ENCODE measurements at places on chromosomes 1 and 21.

GRCh38 chr1:21264898-21265297 is 25.4 kb downstream of the ECE1 start:
- DNase-seq = no peak

- DNase-seq = no peak
These were observed 2.1 kb downstream of the PCP4L1 start for GRCh38 chr1:161260376-161261260.

DNA sequence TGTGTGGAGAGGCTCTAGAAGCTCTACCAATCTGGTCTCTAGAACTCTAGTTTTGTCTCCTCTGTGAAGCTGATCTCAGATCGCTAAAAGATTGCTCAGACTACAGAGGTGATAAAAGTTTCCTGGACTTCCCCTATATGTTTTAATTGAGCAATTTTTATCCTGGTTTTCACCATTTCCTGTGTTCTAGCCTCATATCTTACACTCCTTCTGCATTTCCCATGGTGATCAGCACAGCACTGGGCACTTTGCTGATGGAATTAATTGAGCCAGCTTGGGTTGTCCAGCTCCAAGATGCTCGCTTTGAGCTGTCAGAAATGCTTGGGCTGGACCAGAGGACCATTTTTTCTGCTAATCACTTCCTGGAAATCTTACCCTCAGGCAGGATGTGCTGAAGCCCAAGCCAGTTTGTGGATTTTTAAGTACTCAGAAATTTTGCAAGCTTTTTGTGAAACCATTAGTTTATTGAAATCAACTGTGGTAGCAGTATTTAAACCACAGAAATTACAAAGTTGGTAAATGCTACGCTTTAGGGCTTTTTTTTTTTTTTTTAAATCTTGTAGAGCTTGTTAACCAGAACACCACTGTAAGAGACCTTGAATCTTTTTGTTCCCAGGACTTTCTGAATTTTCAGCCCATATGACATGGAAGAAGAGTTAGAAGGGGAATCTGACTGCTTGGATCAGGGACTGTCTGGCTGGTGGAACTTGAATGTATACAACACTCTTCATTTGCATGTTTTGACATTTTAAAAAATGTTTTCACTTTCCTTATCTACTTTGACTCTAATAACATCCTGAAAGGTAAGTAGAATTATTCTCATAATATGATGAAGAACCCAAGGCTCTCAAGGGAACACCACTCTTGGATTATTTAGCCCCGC is 28.4 kb downstream of the CD48 start:
- DNase-seq = no peak

GRCh38 chr1:2124446-2125198 is 70.0 kb downstream of the FAAP20 start:
- DNase-seq = no peak

DNA sequence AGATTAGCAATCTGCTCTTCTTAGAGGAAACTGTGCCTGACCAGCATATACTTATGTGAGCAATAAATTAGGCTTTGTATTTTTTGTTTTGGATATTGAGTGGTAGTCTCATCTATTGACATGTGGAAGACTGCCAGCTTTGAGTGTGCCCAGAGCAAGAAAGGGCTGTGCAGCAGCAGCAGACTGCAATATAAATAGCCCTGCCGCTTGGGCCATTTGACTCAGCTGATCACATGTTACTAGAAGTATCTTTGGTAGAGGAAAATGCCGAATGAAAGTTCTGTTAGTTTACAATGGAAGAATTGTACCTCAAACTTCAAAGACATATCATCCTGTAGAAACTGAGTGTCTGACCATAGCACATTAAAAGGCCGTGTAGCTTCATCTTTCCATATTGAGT is 9.1 kb upstream of the PSMB2 start:
- no peak for DNase-seq

- DNase-seq = no peak
These were observed 672.8 kb downstream of the LMO4 start for GRCh38 chr1:88001460-88001859.

- DNase-seq = no peak
These were observed 8.4 kb downstream of the ANKRD45 start for GRCh38 chr1:173661271-173661670.

DNA sequence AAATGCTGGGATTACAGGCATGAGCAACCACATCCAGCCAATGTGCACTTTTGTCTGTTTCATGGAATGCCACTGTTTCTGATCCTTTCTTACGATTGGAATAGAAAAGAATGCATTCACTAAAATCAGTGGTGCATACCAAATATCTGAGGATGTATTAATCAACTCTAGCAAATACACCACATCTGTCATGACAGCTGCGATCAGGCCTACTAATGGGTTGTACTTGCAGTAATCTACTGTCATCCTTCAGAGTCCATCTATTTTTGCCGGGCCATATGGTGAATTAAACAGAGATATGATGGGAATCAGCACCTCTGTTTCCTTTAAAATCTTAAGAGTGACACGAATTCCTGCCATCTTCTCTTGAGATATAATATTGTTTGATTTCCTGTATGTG is 8.5 kb upstream of the USP1 start:
- DNase-seq = no peak

DNA sequence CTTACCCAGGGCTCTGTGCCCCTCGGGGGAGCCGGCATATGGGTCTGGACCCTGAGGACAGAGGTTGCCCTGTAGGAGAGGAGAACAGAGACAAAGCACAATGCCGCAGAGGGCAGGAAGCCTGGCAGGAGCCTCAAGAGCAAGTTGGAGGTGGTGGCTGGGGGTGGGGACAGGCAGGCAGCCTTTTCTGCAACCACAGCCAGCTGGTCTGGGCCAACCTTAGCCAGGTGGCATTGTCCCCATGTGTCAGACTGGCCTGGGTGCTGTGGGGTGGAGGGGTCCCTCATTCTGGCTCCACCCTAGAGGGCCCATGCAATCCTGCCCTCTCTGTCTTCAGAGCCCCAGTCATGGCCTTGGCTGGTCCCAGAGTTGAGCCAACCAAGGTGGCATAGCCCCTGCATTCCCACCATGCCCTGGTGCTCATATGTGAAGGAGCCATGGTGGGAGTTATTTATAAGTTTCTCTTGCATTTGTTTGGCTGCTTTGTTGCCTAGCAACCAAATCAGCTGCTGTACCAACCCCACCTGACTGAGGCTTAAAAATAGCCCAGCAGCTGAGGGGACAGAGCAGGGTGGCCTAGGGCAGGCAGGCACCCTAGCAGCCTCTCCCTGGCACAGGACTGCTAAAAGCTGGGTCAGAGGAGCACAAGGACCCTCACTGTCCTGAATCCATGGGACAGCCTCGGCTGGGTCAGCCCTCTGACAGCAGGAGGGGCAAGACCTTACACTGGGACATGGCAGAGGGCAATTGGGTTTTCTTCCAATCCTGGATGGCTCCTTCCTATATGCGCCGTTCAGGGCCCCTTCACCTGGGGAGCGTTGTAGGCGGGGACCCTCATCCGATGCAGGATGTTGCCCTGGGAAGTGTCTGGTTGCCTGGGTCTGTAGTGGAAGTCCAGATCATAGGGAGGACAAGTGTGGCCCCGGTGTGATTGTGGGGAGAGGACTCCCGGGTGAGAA is 19.5 kb downstream of the MAP7D1 start:
- no peak for DNase-seq

DNA sequence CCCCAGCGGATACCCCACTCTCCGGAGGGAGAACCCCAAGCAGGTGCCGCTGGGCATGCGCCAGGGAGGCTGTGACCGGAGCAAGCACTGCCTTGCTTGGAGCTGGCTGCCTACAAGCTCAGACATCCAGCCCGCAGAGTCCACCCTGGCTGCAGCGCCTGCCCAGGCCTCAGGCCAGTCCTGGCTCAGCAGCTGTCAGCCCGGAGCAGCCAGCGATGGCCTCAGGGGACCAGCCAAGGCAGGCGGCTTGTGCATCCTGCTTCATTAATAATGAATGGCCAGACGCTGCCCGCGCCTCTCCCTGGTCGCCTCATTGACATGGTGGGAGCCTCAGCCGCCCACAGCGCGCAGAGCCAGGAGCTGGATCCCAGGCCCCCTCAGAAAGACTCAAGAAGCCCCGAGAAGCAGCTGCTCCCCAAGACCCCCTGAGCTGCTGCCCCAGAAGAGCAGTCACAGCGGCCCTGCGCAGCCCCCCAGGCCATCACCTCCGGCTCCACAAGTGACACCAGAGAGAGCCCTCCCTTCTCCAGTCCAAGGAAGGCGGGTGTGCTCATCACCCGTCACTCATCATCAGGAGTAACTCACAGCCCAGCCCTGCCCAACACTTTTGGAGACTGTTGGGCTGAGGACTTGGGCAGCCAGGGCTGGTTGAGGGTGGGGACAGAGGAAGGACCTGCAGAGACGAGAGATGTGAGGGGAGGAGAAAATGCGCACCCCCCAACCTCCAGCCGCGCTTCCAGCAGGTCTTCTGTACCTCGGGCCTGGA is 19.6 kb downstream of the KCNAB2 start:
- DNase-seq = no peak

DNA sequence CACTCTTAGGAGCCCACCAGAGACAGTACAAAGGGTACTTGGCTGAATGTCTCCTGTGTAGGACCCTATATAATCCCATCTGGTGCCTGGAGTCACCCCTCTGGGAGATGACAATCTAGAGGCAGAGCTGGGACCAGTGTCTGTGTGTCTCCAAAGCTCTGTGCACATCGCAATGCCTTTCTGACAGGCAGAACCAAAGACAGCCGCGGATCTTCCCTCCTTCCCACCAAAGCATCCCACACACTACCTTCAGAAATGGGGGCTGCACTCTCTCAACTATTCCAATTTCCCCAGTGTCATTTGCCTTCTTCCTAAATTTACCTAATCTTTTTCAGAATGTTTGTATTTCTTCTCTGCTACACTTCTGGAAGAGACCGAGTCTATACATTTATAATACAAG is 12.0 kb downstream of the PGBD5 start:
- DNase-seq = no peak

- DNase-seq = no peak
These were observed 25.2 kb downstream of the COL6A1 start for GRCh38 chr21:46006547-46007491.

GRCh38 chr1:28194326-28195035 is 18.0 kb upstream of the PTAFR start:
- DNase-seq = no peak

GRCh38 chr21:41367945-41368734 is 6.3 kb downstream of the MX2 start:
- no peak for DNase-seq

- no peak for DNase-seq
These were observed 437.6 kb downstream of the PTPRU start for GRCh38 chr1:29673669-29674626.

DNA sequence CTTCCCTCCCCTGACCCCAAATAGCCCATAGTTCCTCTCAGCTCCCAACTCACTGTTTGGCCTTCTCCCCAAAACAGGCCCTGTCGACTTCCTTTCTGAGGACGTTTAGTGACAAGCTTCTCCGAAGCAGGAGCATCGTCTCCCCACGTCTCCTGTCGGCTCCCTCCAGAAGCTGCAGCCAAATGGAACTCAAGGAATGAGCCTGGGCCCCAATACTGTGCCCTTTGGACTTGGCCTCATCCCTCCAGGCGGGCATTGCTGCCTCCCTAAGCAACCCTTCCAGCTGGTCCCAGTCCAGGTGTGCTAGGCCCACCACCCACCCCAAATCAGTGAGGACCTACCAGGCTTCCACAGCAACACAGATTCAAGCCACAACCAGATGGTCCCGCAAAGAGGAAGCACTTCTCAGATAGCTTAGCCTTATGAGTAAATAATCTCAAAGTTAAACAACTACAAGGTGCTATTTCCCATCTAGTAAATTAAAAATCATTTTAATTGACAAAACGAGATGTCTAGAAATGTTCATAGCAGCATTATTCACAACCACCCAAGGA is 33.0 kb downstream of the ACOT7 start:
- no peak for DNase-seq

DNA sequence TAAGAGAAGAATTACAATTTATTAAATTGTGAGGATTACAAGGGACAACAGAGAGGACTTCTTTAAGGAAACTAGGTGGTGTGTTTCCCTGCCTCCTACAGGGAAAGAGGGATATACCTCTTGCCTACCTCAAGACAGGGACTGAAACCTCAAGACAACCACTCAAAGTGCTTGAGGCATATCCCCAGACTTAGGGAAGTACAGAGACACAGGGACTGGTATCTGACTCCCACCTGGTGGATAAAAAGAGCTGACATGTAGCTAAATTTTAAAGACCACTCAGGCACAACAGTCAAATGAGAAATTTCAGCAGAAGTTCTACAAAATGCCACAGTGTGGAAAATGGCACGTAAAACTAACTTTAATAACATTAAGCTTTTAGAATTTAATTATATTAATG is 21.3 kb downstream of the DENND2C start:
- DNase-seq = no peak

DNA sequence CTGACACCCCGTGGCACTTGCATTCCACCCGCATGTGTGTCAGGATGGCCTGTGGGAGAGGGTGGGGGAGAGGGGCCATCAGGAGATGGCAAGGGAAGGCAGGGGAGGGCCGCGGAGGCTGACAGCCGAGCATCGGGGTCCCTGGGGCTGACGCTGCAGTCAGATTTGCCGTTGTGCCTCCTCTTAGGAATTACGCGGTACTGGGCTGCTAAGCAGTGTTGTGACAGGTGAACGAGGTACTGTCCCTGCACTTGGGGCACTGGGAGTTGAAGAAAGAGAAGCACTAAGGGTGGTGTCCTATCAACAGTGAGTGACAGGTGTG is 22.5 kb downstream of the WNT4 start:
- no peak for DNase-seq

- no peak for DNase-seq
These were observed 11.1 kb upstream of the PAXBP1 start for GRCh38 chr21:32782698-32783097.

DNA sequence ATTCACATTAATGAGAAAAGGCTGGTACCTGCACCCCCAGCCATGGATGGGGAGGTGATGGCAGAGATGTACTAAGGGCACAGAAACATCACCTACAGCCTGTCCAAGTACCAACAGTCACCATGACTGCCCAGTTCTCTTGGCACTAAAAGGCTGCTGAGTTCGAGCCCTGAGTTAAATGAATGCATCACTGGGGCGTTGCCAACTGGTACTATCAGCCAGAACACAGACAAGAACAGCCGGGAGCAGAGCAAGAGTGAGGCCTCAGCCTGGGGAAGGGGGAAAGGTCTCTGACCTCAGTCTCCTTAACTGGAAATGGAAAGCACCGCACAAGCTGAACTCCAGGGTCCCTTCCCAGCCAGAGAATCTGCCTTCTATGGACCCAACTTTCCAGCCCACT is 60.5 kb downstream of the GLIS1 start:
- no peak for DNase-seq

DNA sequence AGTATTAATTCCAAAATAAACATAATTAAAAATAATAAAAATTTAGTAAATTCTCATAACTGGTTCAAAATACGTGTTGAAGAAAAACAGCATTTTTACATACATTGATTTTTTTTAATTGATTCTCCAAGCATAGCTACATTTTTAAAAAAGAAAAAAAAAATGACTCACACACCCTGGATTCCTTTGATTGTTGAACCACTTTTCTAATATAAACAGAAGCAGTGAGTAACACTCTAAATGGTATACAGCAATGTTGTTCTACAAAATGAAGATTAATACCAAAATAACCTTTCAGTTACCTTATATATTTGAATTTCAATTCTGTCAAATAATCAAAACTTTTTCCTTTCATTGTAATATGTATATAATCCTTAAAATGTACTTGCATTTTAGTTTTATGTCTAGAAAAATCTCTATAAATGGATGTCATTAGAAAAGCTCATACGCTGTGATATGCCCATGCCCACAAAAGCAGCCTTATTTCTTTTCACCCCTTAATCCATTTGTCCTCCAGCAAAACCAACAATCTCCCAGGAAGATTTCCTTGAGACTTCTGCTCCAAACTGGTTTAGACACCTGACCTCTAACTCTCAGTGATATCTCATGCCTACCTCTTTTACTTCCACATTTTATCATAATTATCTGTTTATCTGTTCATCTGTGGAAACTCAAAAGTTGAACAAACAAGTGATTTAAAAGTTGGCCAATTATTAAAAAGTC is 246.4 kb upstream of the NR5A2 start:
- DNase-seq = no peak
